MV-4-11 (cell line): ENCODE measurements at places on chromosomes 12 and 14.

GRCh38 chr14:51167587-51168214 is 72.3 kb upstream of the TMX1 start:
- peak; percentile 80 for DNase-seq

DNA sequence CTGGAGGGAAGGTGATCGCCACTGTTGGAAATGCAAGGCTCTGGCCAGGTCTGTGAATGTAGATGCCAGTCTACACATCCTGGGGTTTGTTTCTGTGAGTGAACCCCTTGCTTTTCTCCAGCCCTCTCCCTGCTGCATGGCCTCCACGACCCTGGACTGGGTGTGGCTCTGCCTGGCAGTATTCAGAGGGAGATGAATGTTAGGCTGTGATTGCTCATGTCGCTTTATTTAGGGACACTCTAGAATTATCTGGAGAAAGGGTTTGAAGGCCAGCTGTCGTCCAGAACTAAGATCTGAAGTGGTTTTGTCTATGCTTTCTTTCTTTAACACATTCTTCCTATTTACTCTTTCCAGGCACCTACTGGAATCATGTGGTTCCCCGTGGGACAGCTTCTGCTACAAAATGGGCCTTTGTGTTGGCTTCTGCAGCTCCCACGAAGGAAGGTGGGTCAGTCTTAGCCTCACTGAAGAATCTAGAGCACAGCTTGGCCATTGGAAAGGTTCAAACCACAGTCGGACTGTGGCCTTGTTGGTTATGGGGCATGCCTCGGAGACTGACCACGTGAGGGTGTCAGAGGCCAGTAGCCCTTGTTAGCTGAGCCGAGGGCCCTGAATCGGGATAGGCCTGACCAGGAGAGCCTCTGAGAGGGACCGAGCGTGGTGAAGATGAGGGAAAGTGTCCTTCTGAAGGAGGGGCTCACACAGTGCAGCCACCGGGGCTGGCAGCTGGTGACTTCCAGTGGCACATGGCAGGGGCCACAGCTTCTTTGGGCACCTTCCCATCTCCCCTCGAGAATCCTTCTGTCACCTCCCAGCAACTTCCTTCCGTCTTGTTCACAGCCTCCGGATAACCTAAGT is 59.1 kb downstream of the ANKRD9 start:
- DNase-seq = no peak

DNA sequence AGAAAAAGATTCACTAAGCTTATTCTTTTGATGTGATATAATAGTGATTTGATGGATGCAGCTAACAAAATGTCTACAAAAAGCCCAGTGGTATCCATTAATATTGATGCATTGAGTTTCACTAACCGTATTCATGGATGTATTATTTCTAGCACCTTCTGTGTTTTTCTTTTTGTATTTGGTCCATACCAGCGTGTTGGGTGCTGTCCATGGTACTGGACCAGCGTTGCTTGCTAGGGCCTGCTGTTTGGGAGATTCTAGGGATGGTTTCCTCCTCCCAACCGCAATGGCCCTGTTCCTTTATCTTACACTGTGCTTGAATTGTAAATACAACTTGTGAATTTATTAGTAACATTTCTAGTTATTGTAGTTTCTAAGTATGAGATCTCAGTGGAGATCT is 31.7 kb downstream of the ANO4 start:
- peak; percentile 21 for DNase-seq

GRCh38 chr12:94107910-94108309 is 40.5 kb upstream of the PLXNC1 start:
- DNase-seq = no peak

DNA sequence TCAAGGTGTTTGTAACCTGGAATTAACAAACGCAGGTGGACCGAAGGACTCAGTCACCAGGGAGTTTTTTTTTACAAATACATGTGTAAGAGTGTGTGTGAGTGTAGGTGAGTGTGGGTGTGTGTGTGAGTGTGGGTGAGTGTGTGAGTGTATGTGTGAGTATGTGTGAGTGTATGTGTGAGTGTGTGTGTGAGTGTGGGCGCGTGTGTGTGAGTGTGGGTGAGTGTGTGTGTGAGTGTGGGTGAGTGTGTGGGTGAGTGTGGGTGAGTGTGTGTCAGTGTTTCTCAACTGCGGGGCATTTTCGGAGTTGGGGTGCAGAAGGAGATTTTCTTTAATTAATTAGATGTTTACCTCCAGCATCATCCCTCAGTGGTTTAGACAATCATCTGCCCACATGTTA is 1178.8 kb downstream of the VRK1 start:
- no peak for DNase-seq

DNA sequence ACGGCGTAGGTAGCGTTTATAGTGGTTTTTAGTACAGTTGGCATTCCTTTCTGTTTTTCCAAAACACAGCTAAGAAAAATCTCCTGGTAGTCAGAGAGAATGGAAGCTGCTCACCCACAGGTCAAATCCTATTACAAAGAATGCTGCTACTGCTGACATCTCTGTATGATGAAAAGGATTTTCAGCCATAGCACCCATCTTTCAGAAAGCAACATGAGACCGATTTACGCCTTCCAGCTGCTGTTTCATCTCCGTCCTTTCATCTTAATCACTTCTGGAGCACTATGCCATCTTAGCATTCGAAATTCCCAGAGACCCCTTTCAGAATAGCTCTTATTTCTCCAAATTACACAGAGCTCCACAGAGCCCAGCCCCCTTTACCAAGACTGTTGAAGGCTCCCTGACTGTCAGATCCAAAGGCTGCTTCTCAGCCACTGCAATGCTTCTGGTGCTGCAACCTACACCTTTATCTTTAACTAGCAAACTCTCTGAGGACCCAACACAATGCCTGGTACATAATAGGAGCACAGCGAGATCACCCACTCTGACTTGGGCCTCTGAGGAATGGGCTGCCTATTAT is 211.8 kb downstream of the NEDD1 start:
- no peak for DNase-seq

GRCh38 chr12:100767371-100767770 is 27.2 kb upstream of the ANO4 start:
- DNase-seq = no peak

DNA sequence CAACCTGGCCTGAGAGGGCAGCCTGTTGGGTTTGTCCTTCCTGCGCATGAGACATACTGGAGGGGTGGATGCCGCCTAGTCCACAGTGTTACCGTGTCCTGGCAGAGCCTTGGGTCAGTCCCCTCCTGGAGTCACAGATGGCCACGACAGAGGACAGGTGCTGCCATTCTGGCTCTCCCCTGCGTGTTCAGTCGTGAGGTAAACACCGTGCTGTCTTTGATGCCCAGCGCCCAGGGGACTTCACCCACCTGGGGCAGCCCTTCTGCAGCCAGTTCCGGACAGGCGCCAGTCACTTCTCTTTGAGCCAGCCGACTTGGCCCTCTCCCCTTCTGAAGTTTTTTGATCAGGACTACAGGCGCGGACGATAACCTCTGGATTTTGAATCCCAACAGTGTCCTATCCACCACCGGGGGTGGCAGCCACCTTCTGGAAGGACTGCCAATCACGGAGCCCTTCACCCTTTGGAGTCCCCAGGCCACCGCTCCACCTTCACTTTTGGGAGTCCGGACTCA is 933.0 kb downstream of the DIO2 start:
- DNase-seq = no peak

DNA sequence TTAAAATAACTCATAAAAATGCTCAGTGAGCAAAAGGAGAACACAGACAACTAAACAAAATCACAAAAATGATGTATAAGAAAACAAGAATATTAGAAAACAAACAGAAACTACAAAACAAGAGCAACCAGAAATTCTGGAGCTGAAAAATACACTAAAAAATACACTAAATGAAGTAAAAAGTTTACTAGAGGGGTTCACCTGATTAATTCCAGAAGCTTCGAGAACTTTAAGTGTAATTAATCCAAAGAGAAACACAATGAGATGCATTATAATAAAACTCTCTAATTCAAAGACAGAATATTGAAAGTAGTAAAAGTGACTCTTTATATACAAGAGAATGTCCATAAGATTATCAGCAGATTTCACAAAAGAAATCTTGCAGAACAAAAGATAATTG is 558.4 kb downstream of the CCER1 start:
- no peak for DNase-seq

DNA sequence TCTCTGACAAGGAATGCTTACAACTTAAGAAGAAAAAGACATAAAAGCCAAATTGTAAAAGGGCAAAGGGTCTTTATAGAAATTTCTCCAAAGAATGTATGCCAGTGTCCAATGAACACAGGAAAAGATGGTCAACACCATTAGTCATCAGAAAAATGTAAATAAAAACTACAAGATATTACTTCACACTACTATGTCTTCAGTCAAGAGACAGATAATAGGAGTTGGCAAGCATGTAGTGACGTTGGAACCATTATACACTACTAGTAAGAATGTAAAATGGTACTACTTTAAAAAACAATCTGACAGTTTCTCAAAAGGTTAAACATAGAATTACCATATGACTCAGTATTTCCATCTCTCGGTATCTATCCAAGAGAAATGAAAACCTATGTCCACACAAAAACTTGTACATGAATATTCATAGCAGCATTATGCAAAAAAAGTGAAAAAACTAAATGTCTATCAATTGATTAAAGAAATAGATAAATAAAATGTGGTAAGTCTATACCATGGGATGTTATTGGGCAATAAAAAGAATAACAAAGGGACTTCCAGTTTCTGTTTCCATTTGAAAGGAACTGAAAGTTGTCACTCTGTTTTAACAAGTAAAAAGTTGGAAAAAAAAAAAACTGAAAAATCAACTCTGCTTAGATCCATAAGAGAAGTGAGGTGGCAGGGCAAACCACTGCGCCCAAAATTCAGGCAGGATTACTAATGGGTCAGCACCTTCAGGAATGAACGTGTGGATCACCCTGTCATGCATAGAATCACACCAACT is 69.8 kb downstream of the ALG10B start:
- DNase-seq = peak; percentile 90

- no peak for DNase-seq
Measured at GRCh38 chr12:41250748-41251147, 62.6 kb downstream of the PDZRN4 start.

DNA sequence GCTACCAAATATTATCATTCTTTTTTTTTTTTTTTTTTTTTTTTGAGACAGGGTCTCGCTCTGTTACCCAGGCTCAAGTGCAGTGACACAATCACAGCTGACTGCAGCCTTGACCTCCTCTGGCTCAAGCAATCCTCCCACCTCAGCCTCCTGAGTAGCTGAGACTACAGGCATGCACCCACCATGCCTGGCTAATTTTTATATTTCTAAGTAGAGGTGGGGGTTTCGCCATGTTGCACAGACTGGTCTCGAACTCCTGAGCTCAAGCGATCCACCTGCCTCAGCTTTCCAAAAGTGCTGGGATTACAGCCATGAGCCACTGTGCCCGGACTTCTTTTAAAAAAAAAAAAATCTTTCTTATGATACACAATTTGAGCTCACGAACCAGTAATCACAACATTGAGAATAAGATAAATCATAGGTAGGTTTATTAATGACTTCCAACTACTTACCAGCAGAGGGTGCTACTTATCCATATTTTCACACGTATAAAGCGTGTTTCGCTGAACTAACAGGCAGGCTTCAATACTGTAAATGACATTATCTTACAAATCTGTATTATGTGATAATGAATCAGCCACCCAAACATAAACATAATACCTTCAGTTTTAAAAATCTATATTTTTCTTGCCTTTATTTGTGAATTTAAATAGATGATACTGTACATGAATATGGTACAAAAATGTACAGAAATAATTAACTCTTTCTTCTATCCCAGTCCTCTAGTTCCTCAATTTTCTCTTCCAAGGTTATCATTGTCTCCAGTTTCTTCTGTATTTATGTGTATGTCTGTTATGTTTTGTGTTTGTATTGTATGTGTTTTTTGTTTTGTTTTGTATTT is 42.5 kb upstream of the BCAT1 start:
- DNase-seq = peak; percentile 62

DNA sequence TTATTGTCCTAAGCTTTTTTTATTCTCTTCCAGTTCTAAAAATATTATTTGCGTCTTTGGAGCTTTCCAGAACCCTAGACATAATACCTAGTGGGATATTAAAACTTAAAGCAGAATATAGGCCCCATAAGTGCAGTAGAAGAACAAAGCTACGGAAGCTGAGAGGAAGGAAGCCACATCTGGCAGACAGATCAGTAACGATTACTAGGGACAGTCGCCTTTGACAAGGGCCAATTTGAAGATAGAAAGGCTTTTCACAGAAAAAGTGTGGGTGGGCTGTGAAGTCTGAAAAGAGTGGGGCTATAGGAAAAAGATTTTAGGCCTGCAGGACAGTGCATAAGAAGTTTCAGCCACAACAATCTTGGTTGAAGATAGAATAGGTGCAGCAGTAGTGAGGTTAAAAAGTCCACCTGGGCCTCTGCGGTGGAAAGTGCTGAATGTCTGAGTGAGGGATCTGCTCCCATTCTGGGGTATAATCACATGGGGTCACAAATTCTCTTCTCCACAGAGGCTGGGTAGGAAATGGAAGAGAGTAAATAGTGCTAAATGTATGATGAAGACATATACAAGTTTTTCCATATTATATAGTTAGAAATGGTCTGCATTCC is 114.5 kb downstream of the CMAS start:
- no peak for DNase-seq

- DNase-seq = peak; percentile 50
Measured at GRCh38 chr12:7601406-7601805, 64.3 kb downstream of the APOBEC1 start.

- DNase-seq = no peak
Measured at GRCh38 chr12:45209784-45210183, 6.1 kb upstream of the ANO6 start.

GRCh38 chr12:26226629-26227360 is 31.4 kb downstream of the SSPN start:
- no peak for DNase-seq

DNA sequence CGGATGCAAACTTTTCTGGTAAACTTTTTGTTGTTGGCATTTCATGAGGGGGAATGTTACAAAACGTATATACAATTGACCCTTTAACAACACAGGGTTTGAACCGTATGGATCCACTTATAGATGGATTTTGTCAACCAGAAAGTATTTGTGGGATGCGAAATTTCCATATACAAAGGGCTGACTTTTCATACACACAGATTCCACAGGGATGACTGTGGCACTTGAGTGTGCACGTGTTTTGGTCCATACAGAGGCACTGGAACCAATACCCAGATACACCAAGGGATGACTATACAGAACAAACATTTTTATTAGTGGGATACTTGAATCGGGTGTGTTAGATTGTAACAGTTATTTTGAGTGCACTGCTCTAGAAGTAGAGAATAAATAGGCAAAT is 29.8 kb upstream of the CCT2 start:
- no peak for DNase-seq

GRCh38 chr12:51071663-51072062 is 11.7 kb downstream of the CSRNP2 start:
- DNase-seq = no peak

GRCh38 chr12:2287151-2287550 is 234.4 kb downstream of the CACNA1C start:
- no peak for DNase-seq
